ENCODE measurements at places on chromosomes 3 and 15. TPM values are rescaled to one million over a fixed set of nuclear protein-coding genes. Genes with fewer than 3 reads are reported as not detected.

NR2E3 gene
- not detected for total RNA-seq

ENTPD3 gene
- total RNA-seq = not detected

ARHGAP31 gene
- 12.7 TPM for total RNA-seq

CASR gene
- 0.17 TPM for total RNA-seq

DNA sequence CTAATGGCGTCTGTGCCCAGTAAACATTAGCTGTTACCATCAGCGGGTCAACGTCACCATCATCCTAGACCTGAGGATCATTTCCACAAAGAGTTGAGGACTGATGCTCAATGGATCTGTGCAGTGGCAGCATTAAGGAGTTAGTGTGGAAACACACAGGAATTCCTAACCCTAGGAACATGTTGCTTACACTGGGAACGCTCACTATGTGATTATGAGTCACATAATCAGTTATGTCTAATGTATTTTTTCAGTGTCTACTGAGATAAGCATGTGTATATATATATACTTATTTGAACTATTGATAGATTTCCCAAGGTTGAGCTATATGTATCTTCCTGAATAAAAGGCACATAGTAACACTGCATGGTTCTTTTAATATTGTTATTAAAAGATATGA lies 19.0 kb downstream of the ARNT2 start:
- peaks cover 28% of the 10 kb centered on the region for H3K27me3 ChIP-seq
- no peak overlapping the region for H3K27ac ChIP-seq
- no peaks in the 10 kb centered on the region for H3K4me1 ChIP-seq
- H3K36me3 ChIP-seq = no peaks in the 10 kb centered on the region
- H3K4me3 ChIP-seq = no peak overlapping the region

- no peaks in the 10 kb centered on the region for H3K4me1 ChIP-seq
- no peaks in the 10 kb centered on the region for H3K27me3 ChIP-seq
- DNase-seq = peak; percentile 27
- H3K4me3 ChIP-seq = no peak overlapping the region
- no peaks in the 10 kb centered on the region for H3K36me3 ChIP-seq
Observed at GRCh38 chr3:23685541-23686258, 120.1 kb upstream of the UBE2E1 start.

GRCh38 chr3:8647137-8647985 lies 2.8 kb upstream of the SSUH2 start:
- no peak overlapping the region for H3K4me3 ChIP-seq
- no peaks in the 10 kb centered on the region for H3K36me3 ChIP-seq
- no peaks in the 10 kb centered on the region for H3K4me1 ChIP-seq
- no peak for DNase-seq
- H3K27ac ChIP-seq = no peak overlapping the region
- H3K27me3 ChIP-seq = peaks cover 11% of the 10 kb centered on the region

DNA sequence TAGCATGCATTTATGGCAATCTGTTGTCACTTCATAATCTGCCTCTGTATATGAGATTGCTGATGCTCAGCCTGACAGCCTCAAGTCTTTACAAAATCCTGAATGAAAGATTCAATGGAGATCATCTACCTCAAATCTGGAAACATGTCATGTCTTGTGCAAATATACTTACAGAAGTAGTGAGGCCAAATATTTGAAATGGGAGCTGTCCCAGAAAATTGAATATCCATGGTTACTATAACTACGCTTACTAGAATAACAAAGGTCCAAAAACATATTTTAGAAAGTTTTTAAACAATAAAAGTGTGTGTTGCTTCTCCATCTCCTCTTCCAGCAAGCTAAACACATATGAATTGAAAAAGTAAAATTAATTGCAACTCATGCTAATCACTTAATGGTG lies 133.2 kb upstream of the DPH6 start:
- no peak overlapping the region for H3K27ac ChIP-seq
- no peak for DNase-seq
- H3K4me3 ChIP-seq = no peak overlapping the region
- H3K4me1 ChIP-seq = no peaks in the 10 kb centered on the region

All from activated T-cell treated with anti-CD3 and anti-CD28 coated beads, Interleukin-2, amount 50 U/mL, for 72 hours (primary cell).